Activated CD4-positive, alpha-beta memory T cell treated with anti-CD3 and anti-CD28 coated beads for 36 hours (primary cell): ENCODE measurements at places on chromosomes 2 and 18. TPM values are rescaled to one million over a fixed set of nuclear protein-coding genes. Genes with fewer than 3 reads are reported as not detected.

The FBXO36 gene
- 1.5 TPM for total RNA-seq

The IL1B gene
- 0.44 TPM for total RNA-seq

The DSG2 gene
- 0.31 TPM for total RNA-seq

The DDX18 gene
- 124 TPM for total RNA-seq

GRCh38 chr2:235958931-235959410, 209.2 kb downstream of the GBX2 start:
- no peak for DNase-seq

DNA sequence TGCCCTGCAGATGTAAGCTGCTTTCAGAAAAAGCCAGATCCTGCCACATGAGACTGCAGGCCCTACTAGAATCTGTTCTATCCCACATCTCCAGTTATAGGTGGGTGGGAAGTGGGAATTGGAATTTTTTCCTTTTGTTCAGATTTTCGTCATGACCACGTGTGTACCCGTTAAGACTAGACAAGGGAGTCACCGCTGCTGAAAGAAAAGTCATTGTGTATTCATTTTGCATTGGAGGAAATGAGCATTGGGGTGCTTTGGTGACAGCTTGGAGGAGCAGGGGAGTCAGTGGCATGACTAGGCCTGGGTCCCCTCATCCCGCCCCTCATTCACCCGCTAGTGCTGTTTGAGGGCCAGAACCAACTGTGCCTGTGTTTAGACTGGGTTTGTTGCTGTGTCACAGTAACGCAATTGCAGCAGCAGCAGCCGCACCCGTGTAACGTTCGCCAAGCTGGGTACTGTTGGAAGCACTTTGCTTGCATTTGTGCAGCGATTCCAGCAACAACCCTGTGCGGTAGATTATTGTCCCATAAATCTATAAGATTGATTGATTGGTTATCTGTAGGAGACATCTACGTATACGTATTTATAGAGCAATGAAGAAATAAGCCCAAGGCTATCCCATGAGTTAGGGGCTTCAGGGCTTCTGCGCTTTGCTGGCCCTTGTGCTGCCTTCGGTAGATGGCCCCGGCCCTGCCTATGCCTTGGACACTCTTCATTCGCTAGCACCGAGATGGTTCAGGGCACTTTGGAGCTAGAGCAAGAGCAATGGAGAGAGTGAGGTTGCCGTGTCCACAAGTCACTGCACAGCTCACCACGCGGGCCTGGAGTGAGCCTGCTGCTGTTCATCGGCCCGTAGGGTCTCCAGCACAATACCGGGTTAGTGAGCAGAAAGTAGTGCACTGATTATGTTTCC, 194.9 kb downstream of the AGAP1 start:
- no peak for DNase-seq

GRCh38 chr2:220695397-220696279, 876.5 kb downstream of the EPHA4 start:
- no peak for DNase-seq

GRCh38 chr2:166117491-166117890, 10.3 kb downstream of the SCN1A start:
- no peak for DNase-seq

DNA sequence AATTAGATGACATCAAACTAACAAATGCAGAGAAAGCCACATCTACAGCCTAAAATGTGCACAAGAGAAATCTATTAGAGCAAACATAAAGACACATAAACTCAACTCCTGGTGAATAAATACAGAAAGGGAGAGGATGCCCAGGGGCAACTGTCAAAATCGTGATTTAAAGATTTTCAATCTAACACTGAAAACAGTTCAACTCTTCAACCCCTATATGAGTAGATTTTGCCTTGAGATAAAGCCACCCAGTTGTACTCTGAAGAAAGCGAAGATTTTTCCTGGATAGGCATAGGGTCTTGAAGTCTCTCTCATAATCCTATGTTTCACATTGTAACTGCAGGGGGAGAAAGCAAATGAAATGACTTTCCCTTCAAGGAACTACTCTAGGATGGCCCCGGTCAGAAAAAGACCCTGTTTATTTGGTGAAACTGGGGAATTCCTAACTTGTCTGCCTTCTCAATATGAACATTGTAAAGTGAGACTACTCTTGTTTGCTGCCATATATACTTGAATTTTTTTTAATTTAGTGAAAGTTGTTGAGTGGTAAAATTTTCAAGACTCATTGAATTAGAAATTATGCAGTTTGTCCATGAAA, 226.7 kb downstream of the ERBB4 start:
- no peak for DNase-seq

DNA sequence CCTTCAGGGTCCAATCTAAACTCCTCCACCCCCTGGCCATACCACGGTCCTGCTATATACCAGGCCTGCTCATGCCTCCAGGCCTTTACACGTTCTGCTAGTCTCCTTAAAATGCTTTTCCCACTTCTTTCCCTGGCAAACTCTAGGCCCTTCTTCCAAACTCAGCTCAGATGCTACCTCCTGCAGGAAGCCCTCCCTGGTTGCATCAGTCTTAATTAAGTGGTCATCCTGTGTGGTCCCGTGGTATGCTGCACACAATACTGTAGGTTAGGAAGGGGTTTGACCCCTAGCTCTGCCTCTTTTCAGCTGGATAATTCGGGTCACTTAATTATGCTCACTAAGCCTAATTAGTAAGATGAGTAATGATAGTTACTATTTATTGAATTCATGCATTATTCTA, 85.9 kb upstream of the SP3 start:
- no peak for DNase-seq

- DNase-seq = no peak
These were observed 13.3 kb upstream of the EHBP1 start for GRCh38 chr2:62692225-62692624.

GRCh38 chr2:86706220-86706619, 13.9 kb upstream of the RMND5A start:
- DNase-seq = no peak

DNA sequence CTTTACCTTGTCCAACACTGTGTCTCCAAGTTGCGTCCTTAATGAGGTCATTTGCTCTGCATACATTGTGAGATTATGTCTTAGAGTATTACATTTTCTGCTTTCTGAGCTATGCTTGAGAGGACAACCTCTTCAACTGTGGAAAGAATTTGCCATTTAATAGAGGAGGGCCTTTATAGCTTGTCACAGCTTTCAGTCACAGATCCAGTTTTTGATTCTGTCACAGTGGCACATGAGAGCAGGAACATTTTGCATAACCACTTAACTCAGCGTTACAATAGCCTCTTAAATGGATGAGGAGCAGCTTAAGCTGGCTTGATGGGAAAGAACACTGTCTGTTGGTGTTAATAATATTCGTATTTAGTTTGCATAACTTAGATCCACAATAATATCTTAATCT, 63.0 kb downstream of the RHBDD1 start:
- no peak for DNase-seq
